ENCODE measurements at places on chromosomes 7 and 10.

DNA sequence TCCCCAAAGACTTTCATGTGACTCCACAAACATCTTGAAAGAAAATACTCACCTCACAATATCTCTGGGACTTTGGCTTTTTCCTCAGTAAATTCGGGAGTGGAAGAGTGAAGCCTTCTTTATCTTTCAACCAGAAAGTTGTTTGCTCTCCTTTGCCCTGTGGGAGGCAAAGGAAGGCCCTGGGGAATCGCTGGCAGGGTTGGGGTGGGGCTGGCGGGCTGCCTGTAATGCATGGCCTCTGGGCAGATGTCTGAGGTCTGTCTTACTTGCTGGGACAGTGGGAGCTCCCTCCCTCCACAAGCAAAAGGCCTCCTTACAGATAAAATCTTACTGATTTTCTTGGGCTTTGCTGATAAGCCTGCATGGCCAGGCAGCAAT, 24.9 kb downstream of the TECTB start:
- no peak for DNase-seq

GRCh38 chr7:157699357-157700013, 362.7 kb downstream of the DNAJB6 start:
- no peak for DNase-seq

DNA sequence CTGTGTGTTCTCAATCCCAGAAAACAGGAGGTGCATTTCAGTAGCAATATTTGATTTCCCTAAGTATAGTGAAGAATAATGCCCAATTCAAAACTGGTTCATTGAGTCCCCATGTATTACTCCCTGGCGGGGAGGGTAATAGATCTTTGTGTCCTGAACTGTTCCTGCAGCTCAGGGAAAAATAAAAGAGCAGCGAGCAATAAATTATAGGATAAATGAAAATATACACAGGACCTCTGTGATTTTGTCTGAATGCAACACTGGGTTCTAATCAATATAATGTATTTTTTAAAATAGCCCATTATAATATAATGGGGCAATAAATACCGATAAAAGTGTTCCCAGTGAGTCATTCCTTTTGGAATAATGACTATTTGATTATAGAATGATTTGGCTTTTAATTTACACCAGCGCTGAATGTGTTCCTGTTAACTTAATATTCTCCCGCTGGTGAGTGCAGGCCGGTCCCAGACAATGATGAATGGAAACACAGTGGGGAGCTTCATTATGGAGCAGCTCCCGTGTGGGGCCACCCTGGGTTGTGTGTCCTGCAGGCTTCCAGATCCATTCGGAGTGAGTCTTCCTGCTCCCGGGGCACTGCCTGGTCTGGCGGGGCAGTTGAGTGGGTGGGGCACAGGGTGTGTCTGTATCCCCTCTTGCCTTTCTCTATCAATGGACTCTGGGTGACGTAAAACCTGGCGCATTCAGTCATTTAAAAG, 263.1 kb downstream of the ACTR3B start:
- no peak for DNase-seq

GRCh38 chr10:22803261-22803885, 89.0 kb upstream of the PIP4K2A start:
- DNase-seq: no peak

DNA sequence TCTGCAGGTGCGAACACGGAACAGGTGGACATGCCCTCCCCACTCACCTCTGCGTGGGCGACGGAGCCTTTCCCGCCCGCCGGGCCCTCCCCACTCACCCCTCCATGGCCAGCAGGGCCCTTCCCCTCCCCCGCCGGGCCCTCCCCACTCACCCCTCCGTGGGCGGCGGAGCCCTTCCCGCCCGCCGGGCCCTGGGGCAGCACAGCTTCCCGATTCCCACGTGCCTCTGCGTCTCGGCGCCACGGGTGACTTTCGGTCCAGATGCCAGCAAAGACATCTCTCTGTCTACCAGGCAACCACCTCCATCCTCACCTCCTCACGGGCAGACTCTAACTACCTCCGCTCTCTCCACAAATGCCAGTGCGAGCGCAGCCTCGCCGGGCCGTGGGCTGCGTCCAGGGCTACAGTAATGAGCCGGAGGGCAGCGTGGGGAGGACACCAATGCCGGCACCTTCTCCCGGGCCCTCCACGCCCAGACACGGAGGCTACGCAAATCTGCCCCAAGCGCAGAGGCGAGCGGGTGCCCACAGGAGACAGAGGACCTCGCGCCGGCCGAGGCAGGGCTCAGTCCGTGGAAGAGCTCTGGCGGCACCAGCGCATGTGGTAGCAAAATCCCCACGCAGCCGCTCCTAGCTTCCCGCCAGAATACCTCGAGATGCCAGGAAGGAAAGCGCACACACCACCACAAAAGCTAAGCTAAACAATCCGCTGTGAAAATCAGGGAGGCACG, 21.8 kb downstream of the GPER1 start:
- no peak for DNase-seq

- no peak for DNase-seq
Observed at GRCh38 chr7:12719141-12719919, 31.9 kb downstream of the ARL4A start.

GRCh38 chr10:124477614-124478363, 16.2 kb downstream of the LHPP start:
- DNase-seq: peak; percentile 55

GRCh38 chr10:124802313-124802675, 675 bp downstream of the ABRAXAS2 start:
- peak; percentile 7 for DNase-seq

DNA sequence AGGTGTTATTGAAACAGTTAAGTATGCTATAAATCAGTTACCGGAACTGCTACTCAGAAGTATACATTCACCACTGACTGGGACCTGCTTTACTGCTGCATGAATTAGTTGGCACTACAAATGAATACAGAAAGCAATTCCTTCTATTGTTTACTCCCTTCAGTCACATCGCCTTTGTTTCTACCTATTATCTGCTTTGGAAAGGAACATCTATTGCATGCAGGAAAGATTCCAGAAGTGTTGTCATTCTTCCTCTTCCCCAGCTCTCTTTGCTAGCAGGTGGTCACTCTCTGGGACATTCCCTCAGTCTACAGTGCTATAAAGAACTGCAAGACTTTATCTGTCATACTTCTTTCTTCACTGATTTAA, 131.3 kb downstream of the ANK3 start:
- no peak for DNase-seq

DNA sequence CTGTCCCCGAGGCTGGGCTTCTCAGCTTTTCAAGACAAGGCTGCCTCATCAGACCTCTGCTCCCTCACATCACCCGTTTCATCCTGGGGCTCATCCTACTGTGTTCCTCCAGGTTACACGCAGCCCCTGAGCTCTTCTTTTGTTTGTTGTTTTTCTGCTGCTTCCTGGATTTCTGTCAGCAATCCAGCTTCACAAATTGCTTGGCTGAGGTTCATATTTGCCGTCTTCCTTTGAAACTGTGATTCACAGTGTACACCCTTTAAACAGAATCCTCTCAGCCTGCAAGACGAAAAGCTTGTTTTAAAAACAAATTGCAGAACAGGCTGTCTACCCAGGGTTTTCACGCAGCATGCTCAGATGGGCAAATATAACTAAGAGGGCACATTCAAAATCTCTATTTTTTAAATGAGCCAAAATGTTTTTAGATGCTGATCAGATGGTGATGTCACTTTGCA, 39.1 kb upstream of the PARD3 start:
- peak; percentile 48 for DNase-seq

DNA sequence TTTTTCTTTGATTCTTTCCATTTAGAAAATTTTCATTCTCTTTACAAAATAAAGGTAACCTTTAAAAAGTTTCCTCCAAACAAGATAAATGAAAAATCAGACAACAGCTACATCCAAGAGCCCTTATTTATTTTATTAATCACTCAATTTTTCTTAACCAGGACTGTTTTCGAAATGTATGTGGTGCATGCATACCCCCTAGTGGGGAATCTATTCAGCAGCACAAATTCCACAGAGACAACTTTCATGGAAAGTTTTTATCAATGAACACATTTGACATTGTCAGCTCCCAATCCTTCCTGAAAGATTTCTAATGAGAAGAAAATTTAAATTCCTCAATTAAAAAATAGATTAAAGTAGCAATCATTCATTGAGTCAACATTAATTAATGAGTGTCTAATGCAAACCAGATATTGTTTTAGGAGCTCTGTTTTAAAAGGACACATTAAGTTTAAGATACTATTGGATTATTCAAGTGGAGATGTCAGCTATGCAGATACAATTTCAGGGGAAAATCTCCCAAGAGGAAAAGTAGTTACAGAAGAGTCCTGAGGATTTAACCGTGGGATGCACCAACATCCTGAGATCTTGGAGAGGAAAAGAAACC, 5.2 kb upstream of the HTR7 start:
- no peak for DNase-seq

- no peak for DNase-seq
Observed at GRCh38 chr7:18027628-18028027, at the start of gene PRPS1L1. Gene PRPS1L1 (minus strand): TSS chr7:18027846.

GRCh38 chr7:71266912-71267311, 135.0 kb downstream of the GALNT17 start:
- no peak for DNase-seq

DNA sequence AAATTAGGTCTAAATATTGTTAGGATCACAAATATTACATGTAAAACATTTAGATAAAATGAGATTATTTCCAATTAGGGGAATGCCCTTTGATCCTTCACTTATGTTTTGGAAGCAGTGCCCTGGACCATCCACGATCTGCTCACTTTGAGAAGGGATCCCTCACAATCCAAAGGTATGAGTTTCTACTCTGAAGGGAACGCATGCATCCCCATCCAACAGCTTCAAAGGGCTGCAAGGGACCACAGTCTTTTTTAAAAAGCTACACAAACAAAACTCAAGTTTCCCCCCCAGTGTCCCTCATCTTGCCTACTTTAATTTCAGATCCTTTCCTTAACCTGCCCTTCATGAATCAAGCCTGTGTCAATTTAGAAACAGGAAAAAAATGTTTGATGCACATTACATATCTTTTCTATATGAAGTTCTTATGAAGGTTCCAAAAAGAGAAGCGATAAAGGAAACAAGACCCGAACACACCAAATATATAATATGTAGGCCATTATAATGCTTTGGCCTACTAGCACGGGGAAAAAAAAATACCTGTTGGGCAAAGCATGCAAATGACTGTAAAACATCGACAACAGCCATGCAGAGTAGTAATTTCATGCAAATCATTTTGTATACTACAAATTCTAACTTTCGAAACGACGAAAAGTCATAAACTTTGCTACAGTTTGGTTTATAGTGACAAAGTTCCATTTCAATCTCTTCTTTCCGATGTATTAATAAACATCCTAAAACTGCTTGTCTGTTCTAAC, 2.0 kb downstream of the EIF3A start:
- DNase-seq: no peak

- DNase-seq: no peak
Observed at GRCh38 chr7:93156884-93157283, 8.7 kb upstream of the SAMD9L start.

DNA sequence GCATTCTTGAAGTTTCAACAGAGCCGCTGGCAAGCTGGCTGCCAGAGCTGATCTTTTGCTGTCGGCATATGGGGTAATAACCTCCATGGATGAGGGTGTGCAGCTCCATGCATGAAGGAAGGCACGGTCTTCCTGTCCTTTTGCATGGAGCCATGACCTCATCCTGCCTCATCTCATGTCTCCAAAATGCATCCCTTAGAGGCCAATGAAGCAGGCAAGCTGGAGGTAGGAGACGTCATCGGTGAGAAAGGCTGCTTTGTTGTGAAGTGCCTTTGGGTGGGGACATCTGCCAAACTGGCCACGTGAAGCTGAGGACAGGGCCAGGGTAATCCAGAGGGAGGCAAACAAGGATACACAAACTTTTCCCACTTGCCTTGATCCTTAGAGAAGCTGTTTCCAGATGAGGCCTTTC, 161.5 kb upstream of the TBX20 start:
- no peak for DNase-seq

DNA sequence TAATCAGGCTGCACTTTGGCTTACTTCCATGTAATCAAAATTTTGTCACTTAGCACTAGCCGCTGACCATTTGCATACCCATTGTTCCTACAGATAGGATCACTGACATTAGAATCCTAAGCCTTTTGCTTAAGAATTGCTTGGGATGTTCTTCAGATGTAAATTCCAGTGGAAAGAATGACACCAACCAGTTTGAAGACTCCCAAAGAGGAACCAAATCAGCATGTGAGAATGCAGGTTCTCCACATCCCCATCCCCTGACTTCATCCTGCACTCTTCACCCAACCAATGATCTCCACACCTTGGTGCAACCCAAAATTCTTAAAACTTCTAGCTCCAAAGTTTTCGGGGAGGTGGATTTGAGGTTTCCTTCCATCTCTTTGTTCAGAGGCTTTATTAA, 345.6 kb downstream of the GPAM start:
- no peak for DNase-seq

DNA sequence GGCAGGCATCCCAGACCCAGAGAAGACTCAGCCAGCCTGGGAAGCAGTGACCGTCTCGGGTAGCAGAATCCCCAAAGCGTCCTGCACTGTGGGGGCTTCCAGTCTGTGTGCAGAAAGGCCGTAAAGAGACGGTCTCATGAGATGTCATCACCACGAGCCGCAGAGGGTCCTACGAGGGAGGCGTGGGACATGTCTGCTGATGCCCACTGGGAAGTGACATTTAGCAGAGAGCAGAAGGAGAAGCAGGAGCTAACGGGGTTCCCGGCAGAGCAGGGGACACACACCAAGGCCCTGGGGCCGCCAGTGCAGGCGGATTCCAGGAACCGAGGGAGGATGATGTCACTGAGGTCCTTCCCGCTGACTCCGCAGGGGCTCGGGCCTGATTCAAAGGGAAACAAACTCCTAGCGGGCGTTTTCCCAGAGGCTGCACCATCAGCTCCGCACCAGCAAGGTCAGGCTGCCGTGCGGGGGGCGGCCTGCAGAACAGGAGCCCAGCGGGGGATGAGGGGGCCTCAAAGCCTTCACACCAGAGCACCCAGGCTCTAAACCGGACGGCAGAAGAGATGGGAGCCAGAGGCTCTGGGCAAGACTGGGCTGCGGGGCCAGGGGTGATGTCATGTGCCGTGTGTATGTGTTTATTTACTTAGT, 85.4 kb upstream of the PDGFA start:
- peak; percentile 15 for DNase-seq

GRCh38 chr7:6551016-6551511, at the start of gene GRID2IP:
Gene GRID2IP (minus strand): TSS chr7:6551461. CDS start chr7:6551436, 25 bp downstream.
- no peak for DNase-seq

GRCh38 chr7:118855290-118855689, 630.8 kb downstream of the ANKRD7 start:
- DNase-seq: no peak

Measured in thyroid gland (tissue), 4 donors.